ENCODE measurements at places on chromosomes 6 and 20.

GRCh38 chr6:43036712-43037111 lies 15.3 kb downstream of the RRP36 start:
- no peak for DNase-seq

GRCh38 chr6:44221291-44221960 lies 2.0 kb upstream of the SLC29A1 start:
- DNase-seq, result peak; percentile 12

DNA sequence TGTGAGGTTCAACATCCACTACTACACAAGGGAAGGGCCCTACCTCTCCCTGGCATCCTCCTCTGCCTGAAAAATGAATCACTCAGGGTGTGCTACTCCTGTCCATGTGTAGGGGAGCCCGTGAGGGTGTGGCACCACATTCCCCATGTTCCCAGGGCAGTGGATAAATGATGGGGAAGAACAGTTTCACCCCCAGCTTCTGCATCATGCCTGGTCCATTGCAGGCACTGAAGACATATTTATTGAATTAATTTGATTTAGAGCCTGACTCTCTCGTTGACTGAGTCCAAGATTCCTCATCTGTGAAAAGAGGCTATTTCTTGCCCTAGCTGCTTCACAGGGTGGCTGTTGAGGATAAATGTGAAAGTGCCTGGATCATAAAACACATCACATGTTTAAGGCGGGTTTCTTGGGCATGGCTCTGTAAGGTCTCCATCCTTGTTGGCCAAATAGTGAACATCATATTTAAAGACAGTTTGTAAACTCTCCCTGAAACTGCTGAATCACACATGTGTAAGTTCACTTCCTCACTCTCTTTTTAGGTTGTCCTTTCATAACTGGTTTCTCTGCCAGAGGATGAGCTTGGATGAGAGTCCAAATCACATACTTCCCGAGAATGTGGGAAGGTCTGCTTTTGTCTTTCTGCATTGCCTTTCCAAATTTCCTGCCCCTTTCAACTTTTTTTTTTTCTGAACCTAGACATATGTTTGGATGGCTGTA lies 79.7 kb upstream of the FYN start:
- no peak for DNase-seq

DNA sequence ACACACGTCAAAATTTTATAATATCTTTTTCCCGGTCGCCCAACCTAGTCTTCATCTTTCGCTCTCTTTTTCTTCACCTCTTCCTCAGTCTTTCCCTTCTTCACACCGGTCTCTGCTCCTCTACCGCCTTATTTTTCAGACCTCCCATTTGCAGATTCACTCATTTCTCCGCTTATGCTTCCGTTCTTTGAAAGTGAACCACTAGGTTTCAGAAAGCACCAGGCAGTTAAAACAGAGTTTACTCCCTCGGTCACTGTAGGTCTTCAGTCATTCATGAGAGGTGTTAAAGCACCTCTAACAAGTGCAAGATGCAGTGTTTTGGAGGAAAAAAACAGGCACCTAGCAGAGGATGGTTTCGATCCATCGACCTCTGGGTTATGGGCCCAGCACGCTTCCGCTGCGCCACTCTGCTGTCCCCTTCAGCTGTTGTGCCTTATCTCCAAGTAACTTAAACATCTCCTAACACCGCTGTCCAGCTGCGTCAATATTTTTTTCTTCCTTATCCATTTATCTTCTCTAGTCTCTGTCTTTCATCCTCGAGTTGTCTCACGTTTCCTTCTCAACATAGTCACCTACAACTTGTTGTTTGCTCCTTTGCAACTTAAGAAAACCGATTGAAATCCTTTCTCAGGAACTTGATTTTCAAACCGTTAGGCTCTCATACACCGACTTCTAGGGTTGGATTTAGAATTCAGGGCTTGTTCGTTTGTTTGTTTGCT lies 119.7 kb upstream of the ZNF184 start:
- DNase-seq, result no peak

GRCh38 chr20:10286356-10286755 lies 67.7 kb downstream of the SNAP25 start:
- DNase-seq, result no peak

DNA sequence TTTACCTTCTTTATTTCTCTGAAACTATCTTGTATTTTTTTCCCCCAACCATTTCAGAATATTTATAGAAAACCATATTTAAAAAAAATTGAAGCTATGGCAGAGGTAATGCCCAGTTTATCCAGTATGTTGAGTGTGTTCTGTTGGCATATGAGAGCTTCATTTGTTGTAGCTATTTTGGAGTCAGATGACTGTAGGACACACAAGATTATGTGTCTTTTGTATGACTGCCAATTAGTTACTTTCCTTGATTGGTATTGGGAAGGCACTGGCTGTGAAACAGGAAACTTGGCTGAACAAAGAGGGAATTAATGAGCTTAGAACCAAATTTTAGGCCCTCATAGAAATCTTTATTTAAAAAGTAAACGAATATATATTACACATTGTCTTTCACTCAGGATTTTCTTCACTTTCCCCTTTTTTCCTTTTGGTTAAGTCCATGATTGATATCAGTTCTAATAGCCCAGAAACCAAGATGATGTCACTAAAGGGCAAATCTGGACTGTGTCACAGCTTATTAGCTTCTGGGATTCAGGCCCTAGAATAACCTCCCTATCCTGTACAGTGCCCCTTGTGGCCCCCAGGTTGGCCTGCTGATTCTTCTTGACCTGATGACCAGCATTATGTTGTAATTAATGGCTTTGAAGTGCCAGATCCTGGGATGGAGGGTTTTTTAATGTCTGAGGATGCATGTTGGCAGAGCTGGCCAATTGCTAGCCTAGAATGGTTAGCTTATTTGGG lies 10.1 kb downstream of the CDC5L start:
- DNase-seq, result no peak

DNA sequence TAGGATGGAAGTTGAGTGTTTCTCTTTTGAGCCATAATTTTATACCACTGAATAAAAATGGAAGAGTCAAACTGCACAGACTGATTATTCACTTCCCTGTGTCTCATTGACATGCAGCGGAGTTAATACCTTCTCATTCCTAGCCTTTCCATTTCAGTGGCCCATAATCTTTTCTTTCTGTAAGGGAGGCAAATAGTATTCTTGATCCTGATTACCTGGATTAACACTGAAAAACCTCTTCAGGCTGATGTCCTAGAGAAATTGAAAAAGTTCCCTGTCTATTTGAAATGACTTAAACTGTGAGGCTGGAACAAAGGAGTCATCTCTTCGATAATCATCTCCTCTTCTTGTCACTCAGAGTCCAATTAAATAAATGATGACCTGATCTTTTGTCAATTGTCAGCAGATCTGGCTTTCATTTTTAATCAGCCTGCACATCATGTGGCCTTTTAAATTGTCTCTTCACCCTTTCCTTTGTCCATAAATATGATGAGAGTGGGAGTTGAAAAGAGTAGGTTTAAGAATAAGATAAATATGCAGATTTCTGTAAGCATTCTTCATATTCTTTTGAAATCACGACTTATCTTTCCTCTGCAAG lies 713.0 kb downstream of the EPM2A start:
- no peak for DNase-seq

DNA sequence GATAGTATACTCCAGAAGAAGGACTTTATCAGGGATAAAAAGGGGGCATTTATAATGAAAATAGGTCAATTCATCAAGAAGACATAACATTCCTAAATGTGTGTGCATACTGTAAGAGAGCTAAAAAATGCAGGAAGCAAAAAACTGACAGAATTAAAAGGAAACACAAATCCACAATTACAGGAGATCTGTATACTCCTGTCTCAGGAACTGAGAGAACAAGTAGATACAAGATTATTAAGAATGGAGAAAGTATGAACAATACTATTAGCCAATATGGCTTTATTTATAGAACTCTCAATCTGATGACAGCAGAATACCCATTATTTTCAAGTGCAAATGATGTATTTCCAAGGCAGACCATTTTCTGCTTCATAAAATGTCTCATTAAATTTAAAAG lies 167.7 kb upstream of the BMP5 start:
- DNase-seq, result no peak

DNA sequence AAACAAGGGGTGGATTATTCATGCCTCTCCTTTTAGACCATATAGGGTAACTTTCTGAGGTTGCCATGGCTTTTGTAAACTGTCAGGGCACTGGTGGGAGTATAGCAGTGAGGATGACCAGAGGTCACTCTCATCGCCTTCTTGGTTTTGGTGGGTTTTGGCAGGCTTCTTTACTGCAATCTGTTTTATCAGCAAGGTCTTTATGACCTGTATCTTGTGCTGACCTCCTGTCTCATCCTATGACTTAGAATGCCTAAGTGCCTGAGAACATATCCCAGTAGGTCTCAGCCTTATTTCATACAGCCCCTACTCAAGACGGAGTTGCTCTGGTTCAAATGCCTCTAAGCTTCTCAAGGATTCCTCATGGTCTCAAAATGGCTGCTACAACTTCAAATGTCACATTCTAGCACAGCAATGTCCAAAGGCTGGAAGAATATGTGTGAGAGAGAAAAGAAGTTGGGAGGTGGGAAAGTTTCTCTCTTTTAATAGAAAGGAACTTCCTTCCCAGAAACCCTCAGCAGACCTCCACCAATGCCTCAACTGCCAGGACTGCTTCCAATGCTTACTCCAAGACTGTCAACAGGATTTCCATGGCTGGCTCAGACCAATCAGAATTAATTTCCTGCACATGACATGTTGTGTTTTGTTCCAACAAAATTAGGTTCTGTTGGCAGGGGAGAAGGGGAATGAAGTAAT lies 46.6 kb upstream of the SLC9A8 start:
- DNase-seq, result no peak

DNA sequence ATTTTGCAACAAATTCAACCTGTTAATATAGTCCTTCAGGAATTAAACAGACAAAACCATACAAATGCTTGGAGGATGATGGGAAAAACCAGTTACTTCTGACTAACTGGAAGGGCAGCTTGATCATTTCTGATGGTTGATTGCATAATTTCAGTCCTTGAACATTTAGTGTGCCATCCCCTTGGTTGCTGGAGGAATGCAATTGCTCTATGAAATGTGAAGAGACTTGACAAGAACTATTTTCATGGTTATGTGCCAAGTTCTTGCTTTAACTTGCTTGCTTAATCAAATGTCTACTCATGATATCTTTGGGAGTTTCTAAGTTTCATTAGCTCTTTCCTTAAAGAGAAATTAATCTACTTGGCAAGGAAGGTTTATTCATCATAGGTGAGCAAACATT lies 45.2 kb downstream of the ANKEF1 start:
- DNase-seq, result no peak

DNA sequence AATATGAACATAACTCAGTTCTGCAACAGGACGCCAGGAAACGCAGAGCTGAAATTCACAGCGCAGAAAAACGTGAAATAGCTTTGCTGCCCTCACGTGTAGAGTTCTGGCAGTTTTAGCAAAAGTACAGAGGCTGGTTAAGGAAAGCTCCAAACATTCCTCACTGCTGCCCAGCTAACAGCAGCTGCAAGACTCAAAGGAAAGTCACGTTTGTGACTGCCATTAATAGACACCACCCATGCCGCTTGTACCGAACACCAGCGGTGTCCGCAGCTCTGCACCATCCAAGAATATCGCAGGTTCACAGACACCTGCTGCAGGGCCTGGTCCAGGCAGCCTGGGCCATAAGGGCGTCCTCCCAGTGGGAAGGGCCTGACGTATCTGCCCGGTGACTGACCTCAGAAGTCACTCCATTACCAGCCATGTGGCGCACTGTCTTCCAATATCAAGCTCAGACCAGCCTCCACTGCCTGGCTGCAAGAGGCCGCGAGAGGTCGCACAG lies 61.4 kb downstream of the WDR27 start:
- DNase-seq, result no peak

GRCh38 chr6:161366301-161366923 lies 92.6 kb upstream of the AGPAT4 start:
- no peak for DNase-seq

DNA sequence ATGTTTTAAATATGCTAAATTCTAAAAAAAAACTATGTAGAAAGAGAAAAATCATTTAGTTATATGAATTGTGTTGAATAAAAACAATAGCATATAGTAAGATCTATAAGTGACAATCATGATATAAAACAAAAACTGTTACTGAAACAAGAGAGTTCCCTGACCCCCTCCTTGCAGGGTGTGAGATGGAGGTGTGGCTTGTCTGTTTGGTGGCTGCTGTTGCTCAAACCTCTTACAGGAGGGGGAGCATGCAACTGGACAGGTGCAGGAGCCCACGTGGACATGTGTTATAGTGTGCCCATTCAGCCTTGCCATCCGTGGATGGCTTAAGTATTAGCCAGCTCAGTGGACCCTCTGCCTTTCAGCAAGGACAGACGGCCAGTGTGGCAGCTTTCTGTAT lies 206.7 kb downstream of the MOXD1 start:
- DNase-seq, result no peak

DNA sequence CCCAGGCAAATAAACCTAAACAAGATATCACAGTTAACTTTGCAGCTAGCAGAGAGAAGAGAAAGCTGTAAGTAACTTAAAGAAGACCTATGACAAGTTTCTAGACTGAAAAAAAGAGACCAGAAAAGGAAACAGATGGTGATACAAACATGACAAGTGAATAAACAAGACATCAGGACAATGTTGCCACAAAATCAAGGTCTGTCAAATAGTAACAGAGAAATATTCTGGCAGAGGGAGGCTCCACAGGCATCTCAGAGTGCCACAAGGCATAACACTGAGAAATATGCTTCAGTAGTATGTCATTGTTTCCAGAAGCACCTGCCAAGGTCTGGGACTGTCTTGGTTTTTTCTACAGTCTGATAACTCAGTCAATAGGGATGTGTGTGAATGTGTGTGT lies 332.2 kb downstream of the KHDRBS2 start:
- DNase-seq, result no peak

DNA sequence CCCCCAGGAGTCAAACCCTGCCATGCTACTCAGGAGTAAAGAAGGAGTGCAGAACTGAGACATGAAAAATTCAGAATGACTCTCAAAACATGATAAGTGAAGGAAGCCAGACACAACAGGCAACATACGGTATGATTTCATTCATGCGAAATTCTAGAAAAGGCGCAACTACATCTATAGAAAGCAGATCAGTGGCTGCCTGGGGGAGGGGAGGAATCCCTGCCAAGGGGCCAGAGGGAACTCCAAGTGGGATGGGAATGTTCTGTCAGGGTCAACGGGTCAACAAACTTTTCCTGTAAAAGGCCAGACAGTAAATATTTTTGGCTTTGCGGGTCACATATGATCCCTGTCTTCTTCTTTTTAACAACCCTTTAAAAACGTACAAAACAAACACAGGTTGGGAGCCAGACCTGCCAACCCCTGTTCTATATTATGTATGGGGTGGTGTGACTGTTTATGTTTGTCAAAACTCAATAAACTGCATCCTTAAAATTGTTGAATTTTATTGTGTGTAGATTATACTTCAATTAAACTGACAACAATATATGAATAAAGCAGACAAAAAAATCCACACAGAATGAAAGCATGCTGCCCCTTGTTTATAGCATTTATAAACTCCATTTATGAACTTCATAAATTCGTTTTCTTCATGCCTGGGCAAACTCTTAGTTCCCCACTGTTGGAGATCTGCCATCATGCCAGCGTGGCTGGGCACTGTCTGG lies 56.6 kb upstream of the TRAF3IP2 start:
- no peak for DNase-seq

DNA sequence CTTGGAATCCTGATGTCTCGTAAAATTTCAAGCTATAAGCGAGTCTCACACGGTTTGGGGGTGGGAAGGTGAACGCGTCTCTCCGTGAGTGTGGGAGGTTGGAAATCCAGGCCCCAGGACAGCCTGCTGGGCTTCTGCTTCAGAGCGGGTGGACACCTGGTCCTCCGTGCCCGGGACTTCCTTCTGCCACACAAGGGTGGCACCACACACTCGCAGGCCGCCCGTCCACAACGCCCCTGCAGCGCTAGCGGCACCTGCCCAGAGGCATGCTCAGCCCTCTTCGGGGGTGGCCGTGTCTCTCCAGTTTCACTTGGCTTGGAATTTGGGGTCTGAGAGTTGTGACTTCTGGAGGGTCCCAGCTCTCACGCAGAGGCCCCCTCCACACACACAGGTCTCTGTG lies 151.9 kb downstream of the PHACTR3 start:
- DNase-seq, result no peak

Measured in cortex of kidney (tissue), 1 donor.